Stimulated activated CD8-positive, alpha-beta memory T cell treated with anti-CD3 and anti-CD28 coated beads, Interleukin-4, amount 100 ng/mL, for 1 hour (primary cell): ENCODE measurements at places on chromosomes 4 and X.

GRCh38 chr4:57614257-57614932, 504.2 kb upstream of the IGFBP7 start:
- no peak for DNase-seq

DNA sequence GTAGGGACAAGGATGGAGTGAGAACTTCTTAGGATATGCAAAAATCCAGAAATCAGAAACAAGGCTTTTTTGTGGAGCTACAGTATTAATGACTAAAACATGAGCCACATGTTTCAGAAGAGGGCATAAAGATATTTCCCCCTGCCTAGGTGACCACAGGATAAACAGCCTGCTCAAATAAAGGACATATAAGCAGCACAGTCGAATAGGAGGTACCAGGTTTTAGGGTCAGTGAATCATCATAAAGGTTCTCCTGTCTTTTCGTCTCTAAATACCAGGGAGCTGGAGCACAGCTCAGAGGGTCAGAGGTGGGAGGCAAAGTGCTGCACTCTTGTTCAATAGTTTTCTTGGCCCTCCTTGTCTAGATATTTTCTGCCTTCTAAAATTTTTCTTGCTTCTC, 211.9 kb upstream of the HS3ST1 start:
- DNase-seq, result no peak

DNA sequence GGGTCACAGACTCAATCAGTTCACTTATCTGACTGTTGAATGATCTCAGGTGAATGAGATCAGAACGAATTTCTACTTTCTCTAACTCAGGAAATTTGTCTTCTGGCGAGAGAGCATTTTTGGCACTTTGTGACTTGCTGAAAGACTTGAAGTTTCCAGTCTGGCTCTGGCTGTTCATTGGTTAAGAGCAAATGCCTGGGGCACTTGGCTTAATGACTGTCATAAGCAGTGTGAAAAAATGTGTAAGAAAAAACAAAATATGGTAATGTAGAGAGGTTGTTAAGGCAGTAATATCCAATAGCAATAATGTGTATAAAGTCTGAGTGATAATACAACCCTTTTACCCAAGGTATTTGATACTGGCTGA, 71.3 kb upstream of the PGRMC2 start:
- DNase-seq, result no peak

GRCh38 chrX:24014388-24015018, 12.5 kb downstream of the KLHL15 start:
- DNase-seq, result no peak

GRCh38 chr4:3718462-3718861, 47.7 kb upstream of the ADRA2C start:
- no peak for DNase-seq

GRCh38 chrX:40083979-40084359, 13.8 kb downstream of the BCOR start:
- no peak for DNase-seq

- DNase-seq, result no peak
Observed at GRCh38 chr4:8913858-8914460, 42.3 kb upstream of the HMX1 start.

GRCh38 chr4:74838746-74839370, 44.5 kb upstream of the BTC start:
- DNase-seq, result no peak

GRCh38 chr4:76208005-76208765, 5.4 kb downstream of the SCARB2 start:
- no peak for DNase-seq

DNA sequence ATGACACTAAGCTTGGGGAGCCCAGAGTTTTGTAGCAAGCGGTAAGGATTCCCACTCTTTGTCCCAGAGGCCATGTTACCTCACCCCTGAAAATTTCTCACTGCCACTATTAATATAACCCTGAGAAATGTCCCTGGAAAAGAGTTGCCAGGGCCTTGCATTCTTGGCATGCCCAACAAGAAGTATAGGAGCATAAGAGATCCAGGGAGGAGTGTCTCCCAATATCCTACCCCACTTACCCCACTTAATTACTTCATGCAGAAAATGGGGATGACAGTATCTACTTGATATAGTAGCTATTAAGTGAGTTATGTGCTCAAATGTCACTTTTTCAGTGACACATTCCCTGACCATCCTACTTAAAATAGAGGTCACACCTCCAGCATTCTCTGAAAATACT, 120.5 kb upstream of the C1GALT1C1 start:
- no peak for DNase-seq

GRCh38 chr4:17664755-17665154, 50.3 kb downstream of the MED28 start:
- no peak for DNase-seq

GRCh38 chr4:10031668-10032590, 10.6 kb upstream of the SLC2A9 start:
- DNase-seq, result no peak

DNA sequence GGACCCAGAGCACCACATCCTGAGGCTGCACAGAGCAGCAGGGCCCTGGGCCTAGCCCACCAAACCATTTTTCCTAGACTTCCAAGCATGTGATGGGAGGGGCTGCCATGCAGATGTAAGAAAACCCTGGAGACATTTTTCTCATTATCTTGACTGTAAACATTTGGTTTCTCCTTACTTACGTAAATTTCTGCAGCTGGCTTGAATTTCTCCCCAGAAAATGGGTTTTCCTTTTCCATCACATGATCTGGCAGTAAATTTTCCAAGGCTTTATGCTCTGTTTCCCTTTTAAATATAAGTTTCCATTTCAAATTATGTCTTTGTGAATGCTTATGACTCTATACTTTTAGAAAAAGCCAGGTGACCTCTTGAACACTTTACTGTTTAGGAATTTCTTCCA, 945.9 kb upstream of the NDST4 start:
- DNase-seq, result no peak

- no peak for DNase-seq
Observed at GRCh38 chrX:9271789-9272525, 192.9 kb upstream of the TBL1X start.

DNA sequence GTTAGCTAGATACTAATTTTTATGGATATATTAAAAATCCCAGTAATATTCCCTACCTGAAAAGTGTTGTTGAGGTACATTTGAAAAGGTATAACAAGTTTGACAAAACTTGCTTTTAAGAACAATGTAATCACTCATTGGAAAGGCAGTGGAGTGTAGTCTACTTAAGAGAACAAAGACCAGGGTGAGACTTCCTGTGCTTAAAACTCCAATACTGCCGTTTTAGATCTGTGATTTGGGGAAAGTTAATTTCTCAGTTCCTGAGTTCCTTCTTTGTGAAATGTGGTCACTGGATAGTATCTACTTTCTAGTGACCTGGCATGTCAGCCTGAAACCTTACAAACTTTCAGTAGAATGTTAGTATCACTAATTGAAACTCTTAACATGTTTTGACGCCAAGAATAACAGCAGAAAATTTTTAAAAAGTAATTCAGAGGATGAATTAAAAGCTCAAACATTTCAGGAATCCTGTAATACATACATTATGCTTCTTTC, 56.8 kb downstream of the PCDH7 start:
- no peak for DNase-seq

- DNase-seq, result no peak
Observed at GRCh38 chrX:155880586-155881157, 473 bp upstream of the VAMP7 start.

DNA sequence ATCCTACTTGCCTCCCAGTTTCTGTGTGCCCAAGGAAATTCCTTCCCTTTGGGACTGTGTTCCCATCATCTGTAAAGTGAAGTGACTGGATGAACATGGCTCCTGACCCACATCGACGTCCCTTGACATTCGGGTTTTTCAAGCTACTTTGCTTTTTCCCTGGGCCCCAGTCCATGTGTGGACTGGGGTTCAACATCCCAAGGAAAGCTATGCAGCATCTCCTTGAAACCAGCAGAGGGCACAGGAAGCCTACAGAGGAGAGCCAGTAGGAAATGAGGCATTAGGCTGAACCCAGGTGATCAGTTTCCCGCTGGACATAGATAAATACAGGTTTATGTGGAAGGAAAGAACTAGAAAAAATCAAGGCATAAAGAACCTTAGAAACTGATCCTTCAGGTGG, 145.1 kb upstream of the ARHGEF9 start:
- DNase-seq, result no peak

- DNase-seq, result no peak
Observed at GRCh38 chr4:40672528-40673522, 43.2 kb upstream of the RBM47 start.
